NCI-H2029 (cell line): ENCODE measurements at places on chromosomes 1 and 21.

- no peak for DNase-seq
These were observed 34.6 kb upstream of the DOCK7 start for GRCh38 chr1:62722796-62723195.

DNA sequence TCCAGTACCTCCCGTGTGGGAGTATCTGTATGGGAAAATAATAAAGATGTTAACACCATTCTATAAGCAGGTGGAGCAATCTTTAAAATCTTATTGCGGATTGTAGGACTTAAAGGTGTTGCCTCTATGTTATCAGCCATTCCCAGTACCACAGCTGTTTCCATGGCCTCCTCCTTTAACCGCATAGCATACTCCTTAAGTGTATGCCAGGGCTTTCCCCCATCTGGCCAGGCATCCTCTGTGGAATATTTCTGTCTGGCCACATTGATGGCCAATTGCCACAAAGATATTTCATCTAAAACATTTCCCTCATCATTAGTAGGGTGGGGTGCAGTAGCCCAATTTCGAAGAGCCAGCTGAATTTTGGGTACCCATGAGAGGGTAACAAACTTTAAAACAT, 7.3 kb upstream of the STUM start:
- DNase-seq = no peak

- DNase-seq = no peak
These were observed 107.1 kb downstream of the ST3GAL3 start for GRCh38 chr1:43814401-43814800.

- no peak for DNase-seq
These were observed 44.1 kb downstream of the RASSF5 start for GRCh38 chr1:206551296-206551985.

- no peak for DNase-seq
These were observed 145.6 kb downstream of the GDAP2 start for GRCh38 chr1:117783606-117784396.

DNA sequence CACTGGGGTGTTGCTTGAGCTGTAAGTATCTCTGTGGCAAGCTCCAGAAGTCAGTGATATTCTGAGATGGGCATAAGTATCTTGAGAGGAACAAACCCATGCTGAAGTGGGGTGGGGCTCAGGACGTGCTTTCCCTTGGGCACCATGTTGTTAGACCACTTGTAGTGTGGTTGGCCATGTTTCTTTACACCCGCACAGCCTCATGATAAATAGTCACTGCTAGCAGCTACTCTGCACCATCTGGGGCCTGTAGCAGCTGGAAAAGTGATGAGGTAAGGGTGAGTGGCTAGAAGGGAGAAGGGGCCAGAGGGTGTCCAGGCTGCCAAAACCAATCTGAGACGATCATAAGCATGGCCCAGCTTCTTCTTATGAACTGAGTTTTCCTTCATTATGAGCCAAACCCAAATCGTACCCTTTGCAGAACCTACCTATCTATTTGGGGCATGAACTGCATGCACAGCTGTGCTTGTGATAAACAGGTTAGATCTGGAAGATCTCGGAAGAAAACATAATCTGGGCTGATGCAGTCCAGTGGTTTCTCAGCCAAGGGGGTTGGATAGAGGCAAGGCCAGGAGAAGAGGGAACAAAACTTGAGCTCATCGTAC, 91.9 kb upstream of the IRF2BP2 start:
- DNase-seq = no peak

GRCh38 chr21:20308586-20309315, 689.5 kb upstream of the NCAM2 start:
- DNase-seq = no peak

DNA sequence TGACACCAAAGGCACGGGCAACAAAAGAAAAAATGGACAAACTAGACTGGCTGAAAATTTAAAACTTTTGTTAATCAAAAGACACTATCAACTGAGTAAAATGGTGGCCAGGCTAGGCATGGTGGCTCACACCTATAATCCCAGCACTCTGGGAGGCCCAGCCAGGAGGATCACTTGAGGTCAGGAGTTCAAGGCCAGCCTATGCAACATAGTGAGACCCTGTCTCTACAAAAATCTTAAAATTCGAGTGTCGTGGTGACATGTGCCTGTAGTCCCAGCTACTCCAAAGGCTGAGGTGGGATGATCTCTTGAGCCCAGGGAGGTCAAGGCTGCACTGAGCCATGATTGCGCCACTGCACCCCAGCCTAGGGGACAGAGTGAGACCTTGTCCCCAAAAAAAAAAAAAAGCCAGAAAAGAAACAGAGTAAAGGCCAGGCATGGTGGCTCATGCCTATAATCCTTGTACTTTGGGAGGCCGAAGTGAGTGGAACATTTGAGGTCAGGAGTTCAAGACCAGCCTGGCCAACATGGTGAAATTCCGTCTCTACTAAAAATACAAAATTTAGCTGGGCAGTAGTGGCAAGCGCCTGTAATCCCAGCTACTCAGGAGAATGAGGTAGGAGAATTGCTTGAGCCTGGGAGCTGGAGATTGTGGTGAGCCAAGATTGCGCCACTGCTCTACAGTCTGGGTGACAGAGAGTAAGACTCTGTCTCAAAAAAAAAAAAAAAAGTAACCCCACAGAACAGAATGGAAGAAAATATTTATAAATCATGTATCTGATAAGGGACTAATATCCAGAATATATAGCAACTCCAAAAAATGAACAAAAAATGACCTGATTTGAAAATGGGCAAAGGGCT, 8.0 kb downstream of the TUT4 start:
- no peak for DNase-seq

GRCh38 chr21:33247599-33247998, 17.9 kb downstream of the IFNAR2 start:
- no peak for DNase-seq
